ENCODE measurements at places on chromosomes 11 and 22. TPM values are rescaled to one million over a fixed set of nuclear protein-coding genes. Genes with fewer than 3 reads are reported as not detected.

FDXACB1 gene
- total RNA-seq: 7.1 TPM

CCDC81 gene
- total RNA-seq: 4.0 TPM

DBX1 gene
- total RNA-seq: not detected

DNA sequence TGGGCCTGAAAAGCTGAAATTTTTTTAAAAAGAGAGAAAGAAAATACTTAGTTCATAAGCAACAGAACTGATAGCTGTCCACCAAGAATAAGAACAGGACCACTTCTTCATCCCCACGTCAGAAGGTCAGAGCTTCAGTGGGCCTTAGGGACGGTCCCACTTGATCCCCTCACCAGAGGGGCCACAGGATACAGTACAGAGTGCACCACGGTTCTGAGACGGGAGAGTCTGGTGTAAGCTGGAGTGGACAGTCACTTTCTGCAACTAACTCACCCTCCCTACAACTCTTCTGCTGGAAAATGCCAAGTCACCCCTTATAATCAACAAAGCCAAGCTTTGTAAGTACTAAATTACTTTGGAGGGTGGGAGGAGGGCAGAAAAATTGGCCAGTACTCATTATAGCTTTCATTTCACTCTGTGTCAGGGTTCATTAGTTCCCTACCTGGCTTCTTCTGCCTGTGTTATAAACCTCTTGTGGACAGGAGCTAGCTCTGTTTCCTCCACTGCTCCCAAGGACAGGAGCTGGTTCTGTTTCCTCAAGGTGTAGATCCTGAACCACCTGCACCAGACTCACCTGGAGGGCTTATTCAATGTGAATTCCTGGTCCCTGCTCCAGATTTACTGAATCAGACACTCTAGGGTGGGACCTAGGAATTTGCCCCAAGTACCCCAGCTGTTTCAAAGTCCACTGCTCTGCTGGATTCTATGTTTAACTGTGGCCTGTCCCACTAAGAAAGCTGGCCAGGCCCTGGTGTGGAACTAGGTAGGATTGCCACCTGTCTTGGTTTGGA is 39.6 kb downstream of the SCGB1A1 start:
- no peak for DNase-seq

DNA sequence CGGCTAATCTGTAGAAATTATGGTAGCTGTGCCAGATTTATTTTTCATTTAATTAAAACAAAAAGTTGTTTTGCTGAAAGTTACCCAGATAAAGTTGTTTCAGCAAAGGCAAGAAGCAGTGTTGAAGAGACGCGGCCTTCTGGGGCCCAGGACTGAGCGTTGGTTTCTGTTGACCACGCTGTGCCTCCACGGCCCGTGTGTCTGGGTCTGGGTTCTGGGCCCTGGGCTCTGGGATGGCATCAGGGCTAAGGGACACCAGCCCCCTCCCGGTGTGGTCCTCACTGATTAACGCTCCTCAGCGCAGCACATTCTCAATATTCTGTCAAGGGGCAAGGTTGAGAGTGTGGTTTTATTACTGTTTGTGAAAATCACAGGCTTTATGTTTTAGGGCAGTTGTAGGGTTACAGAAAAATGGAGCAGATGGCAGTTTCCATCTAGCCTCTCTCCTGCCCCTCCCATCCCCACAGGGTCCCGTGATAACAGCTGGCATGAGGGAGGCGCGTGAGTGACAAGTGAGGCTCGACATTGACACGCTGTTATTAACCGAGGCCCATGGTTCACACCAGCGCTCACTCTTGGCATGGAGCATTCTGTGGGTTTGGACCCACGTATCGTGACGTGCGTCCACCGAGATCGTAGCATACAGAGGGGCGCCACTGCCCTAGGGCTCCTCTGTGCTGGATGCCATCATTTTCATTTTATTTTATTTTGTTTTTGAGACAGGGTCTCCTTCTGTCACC is 1231.4 kb downstream of the BRD1 start:
- DNase-seq: no peak

DNA sequence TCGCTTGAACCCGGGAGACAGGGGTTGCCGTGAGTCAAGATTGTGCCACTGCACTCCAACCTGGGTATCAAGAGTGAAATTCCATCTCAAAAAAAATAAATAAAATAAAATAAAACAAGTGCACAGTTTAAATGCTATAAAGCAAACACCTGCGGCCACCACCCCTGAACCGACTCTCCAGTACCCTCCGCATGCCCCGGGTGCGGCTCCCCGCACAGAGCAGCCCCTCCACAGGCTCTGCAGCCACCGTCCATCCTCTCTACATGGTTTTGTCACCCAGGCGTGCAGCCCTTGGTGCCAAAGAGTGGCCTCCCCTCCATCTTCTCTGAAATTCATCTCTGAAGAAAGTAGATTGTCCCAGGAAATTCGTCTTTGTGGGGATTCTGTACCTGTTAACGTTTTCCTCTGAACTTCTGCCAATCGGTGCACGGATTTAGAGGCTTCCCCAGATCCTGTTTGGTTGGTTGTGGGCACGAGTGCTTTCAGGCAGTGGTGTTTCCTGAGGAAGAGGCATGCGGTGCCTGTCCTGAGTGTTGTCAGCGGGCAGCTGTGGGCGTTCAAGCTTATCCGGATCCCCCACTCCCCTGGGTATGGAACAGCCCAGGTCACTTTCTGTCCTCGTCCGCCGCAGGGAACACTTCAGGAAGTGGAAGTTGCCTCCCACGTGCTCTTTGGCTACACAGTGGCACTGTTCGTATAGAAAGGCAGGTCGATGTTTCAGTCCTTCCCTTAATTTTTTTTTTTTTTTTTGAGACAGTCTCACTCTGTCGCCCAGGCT is 4.1 kb downstream of the MIOX start:
- no peak for DNase-seq

DNA sequence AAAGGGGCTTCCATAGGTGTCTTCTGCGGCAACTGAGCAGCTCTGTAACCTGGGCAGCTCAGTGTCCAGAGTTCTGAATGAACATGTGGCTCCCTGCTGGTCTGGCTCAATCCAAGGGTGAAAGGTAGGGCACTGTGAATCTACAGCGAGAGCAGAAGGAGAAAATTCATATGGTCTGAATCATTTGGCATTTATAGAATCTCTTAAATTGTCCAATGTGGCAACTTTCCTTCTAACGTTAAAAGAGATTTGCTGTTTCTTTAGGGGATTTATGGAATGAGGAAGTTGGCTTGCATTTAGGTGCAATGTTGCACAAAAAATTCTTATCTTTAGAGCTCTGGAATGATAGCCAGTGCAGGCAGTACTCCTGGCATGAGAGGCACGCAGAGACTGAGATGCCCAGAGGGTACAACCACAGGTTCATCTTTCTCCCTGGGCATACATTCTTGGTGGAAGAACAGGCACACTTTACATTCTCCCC is 17.0 kb downstream of the ATXN10 start:
- no peak for DNase-seq

GRCh38 chr11:67268081-67268961 is 2.0 kb downstream of the GRK2 start:
- no peak for DNase-seq

DNA sequence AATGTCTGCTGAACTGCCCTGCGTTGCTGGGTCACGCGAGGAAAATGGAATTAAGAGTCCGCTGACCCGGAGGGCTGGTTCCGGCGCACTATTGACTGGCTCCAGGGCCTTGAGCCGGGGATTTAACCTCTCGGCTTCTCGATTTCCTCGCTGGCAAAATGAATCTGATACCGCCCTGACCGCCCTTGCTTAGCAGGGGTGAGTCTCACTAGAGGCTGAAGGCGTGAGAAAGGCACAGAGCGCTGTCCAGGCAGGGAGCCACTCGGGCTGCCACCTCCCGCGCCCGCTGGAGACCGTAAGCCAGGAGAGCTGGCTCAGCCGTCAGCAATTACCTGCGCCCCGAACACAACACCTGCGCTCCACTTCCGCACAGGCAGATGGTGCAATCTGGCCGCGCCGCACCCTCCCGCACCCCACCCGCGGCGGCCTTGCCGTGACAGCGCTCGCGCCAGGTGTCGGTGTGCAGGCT is 65.6 kb downstream of the BUD13 start:
- DNase-seq: no peak

DNA sequence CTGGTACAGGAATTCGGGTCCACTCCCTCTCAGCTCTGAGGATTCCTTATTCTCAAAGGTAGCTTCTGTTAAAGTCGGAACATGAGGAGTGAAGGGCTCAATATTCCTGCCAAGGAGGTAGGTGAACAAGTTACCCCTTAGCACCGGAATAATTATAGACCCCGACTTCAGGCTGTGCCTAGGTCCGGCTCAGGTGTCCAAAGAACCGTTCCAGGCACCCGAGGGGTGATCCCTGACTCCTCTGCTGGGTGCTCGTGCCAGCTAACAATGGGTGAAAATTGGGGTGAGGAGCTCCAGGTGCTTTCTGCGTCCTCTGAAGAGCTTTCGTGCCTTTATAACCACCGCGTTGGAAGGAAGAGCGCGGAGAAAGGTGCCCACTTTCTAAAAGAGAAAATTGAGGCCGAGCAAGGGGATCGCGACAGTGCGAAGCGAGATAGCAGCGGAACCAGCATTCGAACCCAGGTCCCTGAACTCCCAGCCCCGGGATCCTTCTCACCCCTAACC is 393 bp downstream of the CYB561A3 start:
- no peak for DNase-seq

DNA sequence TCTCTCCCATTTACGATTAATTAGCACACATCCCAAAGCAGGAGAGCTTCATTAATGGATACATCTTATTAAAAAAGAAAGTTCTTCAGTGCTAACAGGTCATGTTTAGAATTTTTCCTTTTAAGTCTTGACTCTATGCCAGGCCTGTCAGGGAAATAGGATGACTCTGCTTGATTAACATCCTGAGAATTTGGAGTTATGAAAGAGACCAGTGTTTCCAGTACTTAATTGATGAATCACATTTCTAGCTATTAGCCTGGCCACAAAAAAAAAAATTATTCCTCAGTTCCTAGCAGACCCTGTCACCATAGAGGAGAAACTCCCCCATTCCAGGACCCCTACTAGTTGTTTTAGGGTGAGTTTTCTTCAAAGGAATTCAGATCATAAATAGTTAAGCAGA is 23.6 kb upstream of the ME3 start:
- DNase-seq: no peak

DNA sequence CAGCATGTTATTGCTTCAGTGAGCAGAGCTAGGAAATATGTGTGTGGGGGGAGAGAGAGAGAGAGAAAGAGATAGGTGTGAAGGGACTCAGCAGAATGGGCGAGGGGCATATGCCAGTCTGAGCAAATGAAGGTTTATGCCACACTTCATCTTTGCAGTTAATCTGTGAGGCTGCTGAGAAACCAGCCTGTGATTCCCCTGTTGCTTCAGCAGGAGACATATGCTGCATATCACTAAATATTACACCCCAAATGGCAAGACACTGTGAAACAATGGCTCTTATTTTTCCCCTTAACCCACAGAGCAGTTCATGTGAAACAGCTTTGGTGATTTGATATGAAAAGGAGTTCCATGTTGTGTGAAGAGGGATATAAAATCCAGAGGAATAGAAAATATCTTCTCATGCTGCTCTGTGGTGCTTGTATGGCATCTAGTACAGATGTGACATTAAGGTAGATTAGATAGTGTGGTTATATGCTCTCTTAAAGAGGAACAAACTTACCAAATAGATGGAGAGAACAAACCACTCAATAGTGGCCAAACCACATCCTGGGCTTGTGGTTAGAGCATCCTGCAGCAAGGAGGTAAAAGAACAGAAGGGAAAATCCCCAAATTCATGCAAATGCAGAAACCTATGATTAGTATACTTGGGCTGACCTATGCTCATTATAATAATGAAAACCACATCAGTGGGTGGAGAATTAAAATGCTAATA is 864.2 kb downstream of the FAM181B start:
- DNase-seq: no peak

GRCh38 chr11:46391186-46391577 is 394 bp downstream of the CHRM4 start:
- DNase-seq: no peak

All from spinal cord (tissue), 10 donors.